Natural killer cell (primary cell): ENCODE measurements at places on chromosomes 7 and 10. TPM values are rescaled to one million over a fixed set of nuclear protein-coding genes. Genes with fewer than 3 reads are reported as not detected.

GRCh38 chr10:58952747-58953466 lies 223.5 kb upstream of the PHYHIPL start:
- no peaks in the 10 kb centered on the region for H3K4me1 ChIP-seq
- no peak for DNase-seq
- no peaks in the 10 kb centered on the region for H3K36me3 ChIP-seq
- H3K27me3 ChIP-seq = no peaks in the 10 kb centered on the region

DNA sequence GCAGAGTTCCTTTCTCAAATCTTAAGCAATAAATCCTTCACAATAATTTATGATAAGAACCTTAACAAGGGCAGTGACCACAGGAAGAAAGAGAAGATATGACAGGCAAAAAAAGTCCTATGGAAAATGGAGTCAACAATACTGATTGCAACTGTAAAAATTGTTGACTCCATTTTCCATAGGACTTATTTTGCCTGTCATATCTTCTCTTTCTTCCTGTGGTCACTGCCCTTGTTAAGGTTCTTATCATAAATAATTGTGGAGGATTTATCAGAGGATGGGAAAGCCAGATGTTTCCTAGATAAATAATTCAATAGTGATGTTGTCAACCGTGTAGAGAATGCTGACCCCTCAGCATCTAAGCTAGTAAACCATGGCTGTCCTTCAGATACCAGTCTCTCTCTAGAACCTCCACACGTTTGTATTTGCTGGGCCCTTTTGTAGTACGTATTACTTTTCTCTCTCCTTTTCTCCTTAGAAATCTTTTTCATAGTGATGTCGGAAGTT lies 172.6 kb upstream of the BET1 start:
- no peaks in the 10 kb centered on the region for H3K27me3 ChIP-seq
- DNase-seq = no peak
- no peaks in the 10 kb centered on the region for H3K4me1 ChIP-seq
- no peak overlapping the region for H3K27ac ChIP-seq

- peaks cover 4% of the 10 kb centered on the region for H3K4me1 ChIP-seq
- H3K4me3 ChIP-seq = no peak overlapping the region
- no peaks in the 10 kb centered on the region for H3K27me3 ChIP-seq
Observed at GRCh38 chr7:142349670-142350405, 92.0 kb upstream of the PRSS58 start.

- no peaks in the 10 kb centered on the region for H3K36me3 ChIP-seq
- DNase-seq = peak; percentile 28
- peaks cover 3% of the 10 kb centered on the region for H3K27me3 ChIP-seq
- no peak overlapping the region for H3K27ac ChIP-seq
- H3K4me3 ChIP-seq = no peak overlapping the region
Observed at GRCh38 chr10:110556969-110557601, 10.4 kb upstream of the SMC3 start.

DNA sequence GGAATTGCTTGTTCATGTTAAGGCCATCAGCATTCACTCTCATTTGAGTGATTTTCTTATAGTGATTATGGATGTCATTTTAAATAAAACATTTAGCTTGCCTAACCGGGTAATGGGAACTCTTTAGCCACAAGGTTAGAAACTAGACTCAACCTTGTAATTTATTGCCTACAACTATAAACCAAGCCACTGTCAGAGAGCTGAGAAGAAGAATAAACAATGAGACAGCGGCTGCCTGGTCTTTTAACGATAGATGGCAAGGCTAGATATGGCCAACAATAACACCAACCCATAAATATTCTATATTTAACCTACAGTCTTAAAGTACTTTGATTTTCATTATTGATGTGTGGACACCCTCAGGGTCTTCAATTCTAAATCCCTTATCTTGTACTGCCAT lies 27.8 kb upstream of the INHBA start:
- H3K4me1 ChIP-seq = no peaks in the 10 kb centered on the region
- H3K36me3 ChIP-seq = no peaks in the 10 kb centered on the region
- H3K27ac ChIP-seq = no peak overlapping the region

GRCh38 chr7:103795787-103796186 lies 193.7 kb downstream of the RELN start:
- H3K4me1 ChIP-seq = no peaks in the 10 kb centered on the region
- H3K36me3 ChIP-seq = no peaks in the 10 kb centered on the region
- no peak overlapping the region for H3K27ac ChIP-seq
- no peak overlapping the region for H3K4me3 ChIP-seq

The PALD1 gene
- not detected for total RNA-seq

GRCh38 chr7:143023047-143023446 lies 3.9 kb downstream of the OR9A2 start:
- no peak overlapping the region for H3K4me3 ChIP-seq
- H3K27ac ChIP-seq = no peak overlapping the region
- H3K27me3 ChIP-seq = no peaks in the 10 kb centered on the region
- no peaks in the 10 kb centered on the region for H3K36me3 ChIP-seq

The ERLIN1 gene
- 5.1 TPM for total RNA-seq

DNA sequence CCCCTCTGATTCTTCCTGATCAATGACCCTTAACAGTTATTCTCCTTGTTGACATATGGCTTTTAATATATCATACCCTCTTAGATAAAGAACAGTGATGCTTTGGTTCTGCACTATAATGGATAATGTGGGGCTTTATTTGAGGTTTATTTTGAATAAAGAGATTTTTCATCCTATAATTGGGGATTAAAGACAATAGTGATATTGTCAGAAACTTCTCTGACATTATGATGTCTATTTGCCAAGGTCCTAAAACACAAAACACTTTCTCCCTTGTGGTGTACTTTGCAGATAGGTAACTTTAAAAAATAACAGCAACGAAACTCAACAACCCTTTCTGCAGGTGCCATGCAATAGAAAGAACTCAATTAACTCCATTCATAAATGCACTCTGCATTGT lies 243.6 kb upstream of the RHOBTB1 start:
- H3K4me1 ChIP-seq = no peaks in the 10 kb centered on the region
- no peak overlapping the region for H3K27ac ChIP-seq
- no peaks in the 10 kb centered on the region for H3K27me3 ChIP-seq
- H3K4me3 ChIP-seq = no peak overlapping the region
- DNase-seq = no peak
- no peaks in the 10 kb centered on the region for H3K36me3 ChIP-seq

The SMC3 gene
- 38.5 TPM for total RNA-seq

GRCh38 chr10:58579011-58579655 lies 66.5 kb downstream of the BICC1 start:
- no peak overlapping the region for H3K4me3 ChIP-seq
- no peak overlapping the region for H3K27ac ChIP-seq
- H3K4me1 ChIP-seq = no peaks in the 10 kb centered on the region
- DNase-seq = no peak
- H3K27me3 ChIP-seq = no peaks in the 10 kb centered on the region

DNA sequence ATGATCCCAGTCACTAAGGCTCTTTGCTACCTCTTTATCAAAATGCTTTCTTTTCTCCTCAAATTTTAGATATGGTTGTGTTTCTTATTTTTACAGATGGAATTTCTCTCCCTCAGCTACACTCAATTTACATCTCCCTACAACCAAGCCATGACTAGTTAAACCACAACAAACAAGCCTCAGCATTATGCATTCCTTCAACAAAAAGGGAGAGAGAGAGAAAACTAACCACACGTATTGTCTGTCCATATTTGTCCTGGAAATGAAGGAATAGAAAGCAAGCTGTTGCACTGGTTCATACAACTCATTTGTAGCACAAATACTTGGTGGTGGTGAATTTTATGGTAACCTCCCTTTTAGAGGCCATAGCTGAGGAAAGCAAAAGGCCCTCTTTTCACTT lies 286.4 kb downstream of the AHR start:
- no peak for DNase-seq
- H3K27ac ChIP-seq = no peak overlapping the region
- H3K4me3 ChIP-seq = no peak overlapping the region
- no peaks in the 10 kb centered on the region for H3K4me1 ChIP-seq
- H3K27me3 ChIP-seq = no peaks in the 10 kb centered on the region

The NUP205 gene
- total RNA-seq = 53.7 TPM

The PIK3AP1 gene
- total RNA-seq = 95.3 TPM

DNA sequence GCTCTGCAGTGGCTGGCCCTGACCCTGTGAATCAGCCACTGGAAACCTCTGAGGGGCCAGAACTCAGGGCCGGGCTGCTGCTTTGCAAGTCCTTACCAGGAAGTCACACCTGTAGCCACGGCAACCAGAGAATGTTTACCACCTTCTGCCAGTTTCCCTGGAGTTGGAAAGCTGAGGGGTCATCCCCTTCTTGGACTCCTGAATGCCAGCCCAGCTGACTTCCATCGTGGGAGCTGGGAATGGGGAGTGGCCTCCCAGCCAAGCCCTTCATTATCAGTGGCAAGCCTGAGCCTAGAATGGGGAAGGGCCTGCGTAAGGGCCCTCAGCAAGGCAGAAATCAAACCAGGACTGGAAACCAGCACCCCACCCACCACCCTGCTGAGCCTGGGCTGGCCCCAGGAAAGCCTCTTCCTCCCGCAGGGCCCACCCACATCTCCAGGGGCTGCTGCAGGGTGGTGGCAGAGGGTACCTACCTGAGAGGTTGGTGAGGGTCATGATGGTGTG lies 6.5 kb upstream of the CRHR2 start:
- H3K4me1 ChIP-seq = peaks cover 6% of the 10 kb centered on the region
- no peak overlapping the region for H3K27ac ChIP-seq
- no peaks in the 10 kb centered on the region for H3K36me3 ChIP-seq
- no peak for DNase-seq
- no peaks in the 10 kb centered on the region for H3K27me3 ChIP-seq

The OR2A5 gene
- not detected for total RNA-seq

GRCh38 chr7:30866939-30867338 lies 44.7 kb upstream of the AQP1 start:
- no peaks in the 10 kb centered on the region for H3K4me1 ChIP-seq
- no peaks in the 10 kb centered on the region for H3K36me3 ChIP-seq
- no peak overlapping the region for H3K4me3 ChIP-seq

- H3K27me3 ChIP-seq = no peaks in the 10 kb centered on the region
- DNase-seq = no peak
- H3K27ac ChIP-seq = no peak overlapping the region
- H3K36me3 ChIP-seq = no peaks in the 10 kb centered on the region
Observed at GRCh38 chr10:110534571-110534970, 32.9 kb upstream of the SMC3 start.

DNA sequence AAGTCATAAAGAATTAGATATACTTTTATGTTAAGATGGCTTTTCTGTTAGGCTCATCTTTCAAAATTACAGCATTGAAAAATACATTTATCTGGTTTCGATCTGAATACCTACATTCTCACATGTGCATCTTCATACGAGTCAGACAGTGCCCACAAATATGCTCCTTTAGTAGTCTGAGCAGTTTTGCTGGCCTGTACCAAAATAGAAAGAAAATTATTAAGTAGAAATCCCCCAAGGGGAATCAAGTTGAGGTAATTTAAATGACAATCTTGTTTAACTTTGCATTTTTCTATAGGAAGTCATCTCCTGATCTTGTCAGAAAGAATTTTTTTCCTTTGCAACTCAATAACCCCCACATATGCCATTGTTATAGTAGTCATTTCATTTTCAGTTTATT lies 287.4 kb upstream of the SEMA3D start:
- no peak overlapping the region for H3K27ac ChIP-seq
- no peak for DNase-seq
- H3K27me3 ChIP-seq = no peaks in the 10 kb centered on the region
- H3K36me3 ChIP-seq = no peaks in the 10 kb centered on the region

DNA sequence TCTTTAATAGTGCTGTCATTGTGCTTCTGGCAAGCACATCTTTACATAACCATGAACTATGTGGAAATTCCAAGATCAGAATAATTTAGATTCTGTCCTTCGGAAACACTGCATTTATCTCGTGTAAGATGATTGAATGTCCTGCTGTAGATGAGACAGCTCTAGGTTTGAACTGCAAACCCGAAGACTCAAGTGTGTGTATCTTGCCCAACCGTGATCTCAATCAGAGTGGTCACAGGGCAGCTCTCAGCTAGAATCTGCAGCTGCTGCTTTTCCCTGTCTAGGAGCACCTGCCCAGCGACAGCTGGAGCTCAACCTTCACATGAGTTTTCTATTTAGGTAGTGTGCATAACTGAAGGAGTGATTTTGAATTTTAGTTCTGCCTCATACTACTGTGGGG lies 17.5 kb upstream of the KIF20B start:
- H3K36me3 ChIP-seq = no peaks in the 10 kb centered on the region
- H3K4me3 ChIP-seq = no peak overlapping the region
- no peak for DNase-seq

The R3HCC1L gene
- total RNA-seq = 23.3 TPM

GRCh38 chr10:7111561-7111960 lies 299.3 kb downstream of the SFMBT2 start:
- H3K27me3 ChIP-seq = no peaks in the 10 kb centered on the region
- no peaks in the 10 kb centered on the region for H3K4me1 ChIP-seq
- H3K4me3 ChIP-seq = no peak overlapping the region
- no peak for DNase-seq
- no peaks in the 10 kb centered on the region for H3K36me3 ChIP-seq

The NPSR1 gene
- total RNA-seq = not detected

The EPDR1 gene
- 2.0 TPM for total RNA-seq

DNA sequence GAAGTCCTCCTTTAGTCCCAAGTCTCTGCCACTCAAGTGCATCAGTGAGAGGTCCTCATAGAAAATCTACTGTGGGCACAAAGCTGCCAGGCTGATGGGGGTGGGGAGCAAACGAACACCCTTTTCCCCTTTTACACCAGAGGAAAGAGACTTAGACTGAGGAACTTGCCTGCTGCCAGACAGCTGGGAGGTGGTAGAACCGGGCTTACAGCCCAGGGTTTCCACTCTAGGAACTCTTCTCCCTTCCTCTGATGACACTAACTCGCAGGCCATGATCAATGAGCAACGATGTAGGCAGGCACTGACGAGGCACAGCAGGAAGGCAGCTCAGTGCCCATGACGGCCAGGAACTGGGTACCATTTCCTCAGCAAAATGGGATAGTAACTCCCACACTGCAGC lies 11.0 kb upstream of the SH2D4B start:
- H3K36me3 ChIP-seq = no peaks in the 10 kb centered on the region
- no peaks in the 10 kb centered on the region for H3K27me3 ChIP-seq
- H3K4me3 ChIP-seq = no peak overlapping the region
- H3K4me1 ChIP-seq = peaks cover 54% of the 10 kb centered on the region
- DNase-seq = no peak
- H3K27ac ChIP-seq = no peak overlapping the region

GRCh38 chr10:80794994-80795393 lies 257.3 kb downstream of the SH2D4B start:
- H3K27me3 ChIP-seq = no peaks in the 10 kb centered on the region
- no peak overlapping the region for H3K27ac ChIP-seq

The CASTOR2 gene
- total RNA-seq = 10.8 TPM

DNA sequence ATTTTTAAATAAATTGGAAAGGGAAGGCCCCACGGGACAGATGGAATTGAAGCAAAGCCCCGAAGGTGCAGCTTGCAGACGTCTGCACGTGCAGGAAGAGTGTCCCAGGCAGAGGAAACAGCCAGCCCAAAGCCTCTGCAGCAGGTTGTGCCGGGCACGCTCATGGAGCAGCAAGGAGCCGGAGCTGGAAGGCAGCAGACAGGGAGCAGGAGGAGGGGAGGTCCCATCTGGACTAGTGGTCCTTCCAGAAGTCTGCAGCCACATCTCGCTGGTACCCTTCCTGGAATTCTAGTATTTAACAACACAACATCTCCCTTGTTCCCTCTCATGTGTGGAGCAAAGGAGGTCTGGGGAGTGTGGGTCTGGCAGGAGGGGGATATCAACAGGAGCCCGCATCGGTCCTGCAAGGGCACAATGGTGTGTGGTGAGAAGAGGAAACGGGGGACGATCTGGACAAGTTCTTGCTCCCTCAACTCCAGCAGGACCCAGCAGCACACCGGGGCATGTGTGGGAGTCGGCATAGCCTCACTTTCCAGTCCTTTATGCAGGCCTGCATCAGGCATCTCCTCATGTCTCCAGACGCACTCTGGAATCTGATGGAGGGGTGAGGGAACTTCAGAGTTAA lies 169.3 kb downstream of the GRID1 start:
- DNase-seq = no peak
- H3K27me3 ChIP-seq = no peaks in the 10 kb centered on the region
- no peak overlapping the region for H3K4me3 ChIP-seq
- H3K36me3 ChIP-seq = no peaks in the 10 kb centered on the region
